ENCODE measurements at places on chromosomes 11 and 22. TPM values are rescaled to one million over a fixed set of nuclear protein-coding genes. Genes with fewer than 3 reads are reported as not detected.

TSGA10IP gene
- total RNA-seq = not detected

MRGPRE gene
- total RNA-seq = not detected

RIN1 gene
- 8.2 TPM for total RNA-seq

PRCP gene
- total RNA-seq = 67.9 TPM

DNA sequence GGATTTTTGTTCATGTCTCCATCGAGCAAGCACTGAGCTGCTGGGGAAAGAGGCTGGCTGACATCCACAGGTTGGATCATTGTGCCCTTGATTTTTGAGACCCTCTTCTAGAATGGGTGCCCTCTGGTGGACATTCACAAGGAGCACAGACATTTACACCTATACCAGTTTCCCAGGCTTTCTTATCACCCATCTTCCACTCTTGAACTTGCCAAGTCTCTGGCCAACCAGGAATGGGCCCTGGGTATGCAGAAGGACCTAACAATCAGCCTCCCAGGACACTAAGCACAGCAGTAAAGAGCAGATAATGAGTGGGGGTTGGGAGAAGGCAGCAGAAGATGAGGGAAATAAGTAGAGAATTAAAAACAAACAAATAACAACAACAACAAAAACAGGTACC lies 5.7 kb upstream of the INTS4 start:
- DNase-seq = no peak

Data from lower lobe of right lung (tissue), 2 donors.